ENCODE measurements at places on chromosomes 6 and 20.

DNA sequence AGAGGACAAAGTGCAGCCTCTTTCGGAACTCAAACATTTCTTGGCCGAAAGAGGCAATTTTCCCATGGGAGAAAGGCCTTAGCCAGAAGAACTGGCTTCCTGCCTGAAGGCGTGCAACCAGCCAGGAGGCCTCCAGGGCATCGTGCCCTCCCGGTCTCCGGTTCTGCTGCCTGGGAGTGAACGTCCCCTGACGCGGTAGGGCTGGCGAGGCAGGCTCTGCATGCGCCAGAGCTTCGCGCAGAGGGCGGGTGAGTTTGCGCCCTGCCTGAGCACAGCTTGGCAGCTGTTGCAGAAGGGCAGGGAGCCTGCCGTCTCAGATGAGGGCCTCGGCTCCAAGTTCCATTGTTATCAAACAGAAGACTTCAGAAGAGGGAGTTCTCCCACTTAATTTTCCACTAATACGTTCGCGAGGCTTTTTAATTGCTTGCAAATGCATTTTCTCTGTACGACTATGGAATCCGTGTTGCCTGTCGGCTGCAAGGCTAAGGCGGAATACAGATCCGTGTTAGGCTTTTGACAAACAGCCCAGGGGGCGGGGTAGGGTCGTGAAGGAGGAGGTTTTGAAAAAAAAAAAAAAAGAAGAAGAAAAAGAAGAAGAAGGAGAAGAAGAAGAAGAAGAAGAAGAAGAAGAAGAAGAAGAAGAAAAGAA is 5.5 kb upstream of the TFAP2D start:
- no peak for DNase-seq

- DNase-seq = no peak
These were observed 396.7 kb downstream of the HACE1 start for GRCh38 chr6:104462811-104463599.

DNA sequence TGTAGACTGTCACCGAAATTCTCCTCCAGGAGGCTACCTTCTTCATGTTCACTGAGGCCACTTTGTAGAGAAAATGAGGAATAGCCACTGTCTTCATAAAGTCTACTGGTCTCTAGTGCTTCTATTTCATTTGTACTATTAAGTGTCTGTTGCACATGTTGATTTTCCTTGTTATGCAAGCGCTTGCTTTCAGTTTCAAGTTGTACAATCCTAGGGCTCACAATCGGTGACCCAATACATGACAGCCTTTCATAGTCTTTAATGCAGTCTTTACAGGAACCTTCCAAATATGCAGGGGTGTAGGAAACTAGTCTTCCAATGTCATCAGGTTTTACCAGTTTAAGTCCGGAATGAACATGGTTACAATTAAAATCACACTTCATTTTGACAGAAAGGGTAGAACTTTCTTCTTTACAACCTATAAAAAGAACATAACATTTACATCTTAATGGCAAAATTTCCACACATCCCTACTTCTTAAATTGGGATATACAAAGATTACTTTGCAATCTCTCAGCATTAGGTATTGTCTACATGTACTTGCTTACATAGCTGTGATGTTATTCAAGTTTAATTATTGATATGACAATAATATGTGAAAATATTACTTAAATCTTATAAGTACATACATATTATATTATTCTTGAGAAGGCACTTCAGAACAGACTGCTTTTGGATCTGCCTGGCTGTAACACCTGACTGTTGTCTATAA is 7.5 kb downstream of the FBXO5 start:
- no peak for DNase-seq

DNA sequence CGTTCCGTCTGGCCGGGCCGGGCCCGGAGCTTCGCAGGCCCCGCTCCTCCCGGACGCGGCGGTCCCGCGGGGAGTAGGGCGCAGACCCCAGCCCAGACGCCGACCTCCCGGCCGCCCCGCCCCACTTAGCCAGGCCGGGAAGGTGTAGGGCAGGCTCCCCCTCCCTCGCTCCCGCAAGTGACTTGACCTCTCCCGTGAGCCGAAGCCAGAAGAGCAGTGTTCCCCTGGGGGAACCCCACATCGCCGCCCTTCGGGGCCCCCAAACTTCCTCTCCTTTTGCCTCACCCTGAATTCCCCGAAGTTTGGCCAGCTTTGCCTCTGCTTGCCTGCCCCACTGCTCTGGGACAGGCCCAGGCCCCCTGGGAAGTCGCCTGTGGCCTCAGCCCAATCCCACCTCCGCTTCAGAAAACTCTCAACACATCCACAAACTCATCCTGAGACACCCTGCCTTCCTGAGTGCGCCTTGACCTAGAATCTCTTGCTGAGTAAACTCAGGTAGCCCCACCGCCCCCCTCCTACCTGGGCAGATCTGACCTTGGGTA is 524 bp upstream of the NOL4L start:
- no peak for DNase-seq

DNA sequence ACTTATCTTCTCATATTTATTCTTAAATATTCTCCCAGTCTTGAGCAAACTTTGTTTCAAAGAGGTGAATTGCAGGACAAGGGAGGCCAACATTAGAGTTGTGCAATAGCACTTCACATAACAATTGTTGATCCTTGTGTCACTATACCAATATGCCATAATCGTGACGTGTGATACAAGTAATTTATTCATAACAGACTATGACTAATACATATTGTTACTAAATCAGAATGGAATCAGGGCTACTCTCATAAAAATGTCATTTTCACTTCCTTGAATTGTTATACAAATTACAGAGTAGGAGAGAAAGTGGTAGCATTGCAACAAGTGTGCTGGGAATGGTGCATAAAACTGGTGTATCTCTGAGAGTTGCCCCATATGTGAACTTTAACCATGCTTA is 37.2 kb upstream of the PLCB1 start:
- no peak for DNase-seq

DNA sequence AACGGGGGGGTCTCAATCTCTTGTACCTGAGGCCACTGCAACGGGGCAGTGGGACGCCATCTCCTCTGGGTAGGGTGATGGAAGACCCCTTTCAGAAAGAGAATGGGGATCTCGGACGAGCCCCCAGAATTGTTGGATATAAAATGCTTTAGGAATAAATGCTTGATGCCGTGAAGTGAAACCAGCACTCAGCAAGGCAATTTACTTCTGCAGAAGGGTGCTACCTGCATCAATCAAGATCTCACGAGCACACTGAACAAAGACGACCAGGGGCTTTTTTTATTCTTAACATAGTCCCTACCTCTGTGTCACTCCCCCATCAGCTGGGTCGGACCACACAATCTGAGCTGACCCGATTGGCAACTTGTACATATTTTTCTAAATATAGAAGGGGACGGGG is 203.6 kb upstream of the TBX18 start:
- no peak for DNase-seq

- no peak for DNase-seq
These were observed 76.7 kb upstream of the CARMIL1 start for GRCh38 chr6:25202504-25202903.

DNA sequence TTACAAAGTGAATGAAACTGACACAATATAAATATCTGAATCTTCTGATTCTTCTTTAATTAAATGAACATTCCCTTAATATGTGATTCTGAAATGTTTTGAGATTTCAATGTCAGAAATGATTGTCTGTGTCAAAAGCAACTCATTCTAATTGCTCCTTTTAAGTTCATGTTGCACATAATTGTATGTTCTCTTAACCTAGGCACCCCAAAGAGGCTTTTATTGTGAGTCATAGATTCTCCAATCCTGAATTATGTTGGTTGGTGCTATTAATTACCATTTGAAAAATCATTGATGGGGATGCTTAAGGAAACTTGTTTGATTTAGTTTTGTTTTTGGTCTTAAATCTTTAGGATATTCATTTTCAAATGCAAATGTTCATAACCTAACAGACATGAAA is 829.7 kb upstream of the CITED2 start:
- DNase-seq = no peak

- no peak for DNase-seq
These were observed 86.9 kb upstream of the SLC24A3 start for GRCh38 chr20:19125508-19125907.

DNA sequence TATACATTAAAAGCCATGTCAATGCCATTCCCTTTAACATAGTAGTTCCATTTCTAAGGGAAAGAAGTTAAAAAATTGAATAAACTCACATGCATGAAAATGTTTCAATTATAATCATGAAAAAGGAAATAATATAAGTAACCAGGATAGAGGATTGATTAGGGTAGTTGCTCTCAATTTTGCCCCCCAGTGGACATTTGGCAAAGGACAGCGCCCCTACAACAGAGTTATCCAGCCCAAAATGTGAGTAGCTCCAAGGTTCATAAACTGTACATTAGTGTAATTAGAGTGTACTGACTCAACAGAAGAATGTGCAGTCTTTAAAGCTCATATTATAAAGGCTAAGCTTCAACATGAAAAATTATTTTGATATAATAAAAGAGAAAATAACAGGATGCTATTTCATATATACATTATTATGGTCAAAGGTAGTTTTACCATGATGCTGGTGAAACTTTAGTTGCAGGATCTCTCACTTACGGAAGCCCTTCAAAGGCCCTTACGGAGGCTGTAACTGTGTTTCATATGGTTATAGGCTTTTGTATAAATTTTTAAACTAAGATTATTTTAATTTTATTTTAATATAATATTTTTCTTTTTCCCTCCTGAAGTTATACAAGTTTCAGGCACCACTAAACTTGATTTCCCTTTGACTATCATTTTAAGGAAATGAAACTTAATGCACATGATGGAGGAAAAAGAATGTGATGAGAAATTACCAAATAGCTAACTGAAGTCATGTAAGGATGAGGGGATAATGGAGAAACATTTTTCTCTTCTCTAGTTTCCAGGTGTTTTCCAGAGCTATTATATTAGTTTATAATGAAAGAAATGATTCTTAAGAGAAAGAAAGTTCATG is 403.6 kb downstream of the PLCB1 start:
- DNase-seq = no peak

- DNase-seq = no peak
These were observed 17.3 kb upstream of the BHLHE23 start for GRCh38 chr20:63023936-63024571.

GRCh38 chr20:4951299-4951698 is 50.0 kb downstream of the SLC23A2 start:
- DNase-seq = no peak

GRCh38 chr6:104201557-104201956 is 658.2 kb downstream of the HACE1 start:
- no peak for DNase-seq

GRCh38 chr6:52389626-52390360 is 27.8 kb downstream of the PAQR8 start:
- no peak for DNase-seq

DNA sequence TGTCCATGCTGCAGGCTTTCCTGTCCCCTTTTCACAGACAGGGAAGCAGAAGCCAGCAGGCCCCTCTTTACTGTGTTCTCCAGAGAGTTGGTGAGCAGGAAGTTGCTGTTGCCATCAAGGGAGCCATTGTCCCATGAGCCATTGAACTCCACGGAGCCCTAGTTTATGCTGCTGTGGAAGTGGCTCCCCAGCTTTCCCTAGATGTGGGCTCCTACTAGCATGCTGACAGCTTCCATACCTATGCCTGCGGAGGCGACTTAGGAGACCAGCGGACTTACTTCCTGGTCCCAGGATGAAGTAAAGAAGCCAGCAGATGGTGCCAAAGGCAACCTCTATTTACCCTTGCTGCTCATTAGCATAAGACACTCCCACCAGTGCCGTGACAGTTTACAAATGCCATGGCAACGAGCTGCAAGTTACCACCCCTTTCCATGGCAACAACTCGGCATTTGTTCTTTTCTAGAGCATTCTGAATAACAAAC is 30.8 kb upstream of the FKBP1A start:
- DNase-seq = no peak

GRCh38 chr6:32154514-32155161 is 697 bp downstream of the PPT2 start:
- DNase-seq = peak; percentile 52

DNA sequence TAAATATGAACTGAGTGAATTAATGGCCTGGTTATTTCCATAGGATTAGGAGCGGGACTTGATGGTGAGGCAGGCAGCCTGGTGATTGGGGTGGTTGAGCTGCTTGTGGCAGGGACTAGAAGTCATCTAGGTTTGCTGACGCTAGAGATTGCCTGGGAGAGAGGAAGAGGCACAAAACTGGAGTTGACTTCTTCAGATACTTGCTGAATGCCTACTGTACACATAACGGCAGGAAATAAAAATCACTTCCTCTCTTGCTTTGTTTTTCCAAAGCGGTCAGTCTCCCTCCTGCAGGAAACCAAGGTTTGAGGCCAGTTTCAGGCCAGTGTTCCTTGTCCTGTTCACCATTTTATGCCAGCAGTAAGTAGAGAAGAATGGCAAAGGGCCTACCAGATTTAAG is 36.7 kb upstream of the MYLIP start:
- no peak for DNase-seq

DNA sequence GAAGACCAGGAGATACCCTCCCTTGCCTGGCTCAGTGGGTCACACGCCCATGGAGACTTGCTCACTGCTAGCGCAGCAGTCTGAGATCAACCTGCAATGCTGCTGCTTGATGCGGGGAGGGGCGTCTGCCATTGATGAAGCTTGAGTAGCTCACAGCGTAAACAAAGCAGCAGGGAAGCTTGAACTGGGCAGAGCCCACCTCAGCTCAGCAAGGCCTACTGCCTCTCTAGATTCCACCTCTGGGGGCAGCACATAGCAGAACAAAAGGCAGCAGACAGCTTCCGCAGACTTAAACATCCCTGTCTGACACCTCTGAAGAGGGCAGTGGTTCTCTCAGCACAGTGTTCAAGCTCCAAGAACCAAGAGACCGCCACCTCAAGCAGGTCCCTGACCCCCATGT is 271.3 kb downstream of the ESR1 start:
- DNase-seq = no peak

DNA sequence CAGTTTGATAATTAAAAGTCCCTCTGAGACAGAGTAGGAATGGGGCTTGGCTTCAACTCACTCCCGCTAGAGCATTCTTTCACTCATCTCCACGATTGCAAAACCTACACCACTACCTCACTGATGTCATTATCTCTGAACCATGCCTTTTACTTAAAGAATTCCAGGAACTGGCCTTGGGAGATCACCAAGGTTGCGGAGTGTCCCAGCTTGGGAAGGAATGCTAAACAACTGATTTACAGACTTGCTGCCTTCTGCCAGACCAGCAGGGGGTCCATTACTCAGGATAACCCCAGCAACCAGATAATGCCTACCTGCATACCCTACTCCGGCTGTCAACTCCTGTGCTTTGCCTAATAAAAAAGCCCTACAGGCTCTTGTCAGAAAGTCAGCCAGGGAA is 102.2 kb upstream of the RALGAPA2 start:
- DNase-seq = no peak

- no peak for DNase-seq
These were observed 43.9 kb upstream of the CLIC5 start for GRCh38 chr6:46059608-46060007.

DNA sequence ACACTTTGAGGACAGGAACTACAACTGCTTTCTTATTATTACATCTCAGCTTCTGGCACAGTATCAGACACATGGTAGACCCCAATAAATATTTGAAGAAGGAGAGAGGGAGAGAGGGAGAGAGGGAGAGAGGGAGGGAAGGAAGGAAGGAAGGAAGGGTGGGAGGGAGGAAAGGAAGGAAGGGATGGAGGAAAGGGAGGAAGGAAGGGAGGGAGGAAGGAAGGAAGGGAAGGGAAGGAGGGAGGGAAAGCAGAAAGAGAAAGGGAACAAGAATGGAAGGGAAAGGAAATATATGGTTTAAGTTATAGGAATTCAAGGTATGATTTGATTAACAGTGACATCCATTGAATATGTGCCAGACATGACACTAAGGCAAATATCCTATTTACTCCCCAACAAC is 402.1 kb downstream of the KIF16B start:
- DNase-seq = no peak

Data from stimulated activated CD4-positive, alpha-beta T cell treated with anti-CD3 and anti-CD28 coated beads, Interleukin-12 subunit alpha, Interleukin-12 subunit beta, amount 100 ng/mL, for 4 hours (primary cell).